ENCODE measurements at places on chromosomes 12 and 14.

DNA sequence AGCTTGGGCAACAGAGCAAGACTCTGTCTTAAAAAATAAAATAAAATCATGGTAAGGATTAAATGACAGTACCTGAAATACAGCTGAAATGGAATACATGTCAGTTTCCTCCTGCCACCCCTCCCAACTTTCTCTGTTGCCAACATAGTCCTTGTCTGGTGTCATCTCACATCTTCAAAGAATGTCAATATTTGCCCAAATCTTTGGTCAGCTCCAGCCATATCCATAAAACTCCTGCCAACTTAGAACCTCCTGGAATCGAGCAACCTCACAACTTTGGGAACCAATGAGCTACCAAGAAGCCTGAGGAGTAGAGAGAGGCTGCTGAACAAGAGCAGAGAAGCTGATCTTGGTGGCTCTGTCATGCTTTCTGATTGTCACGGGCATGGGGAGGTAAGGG is 10.8 kb upstream of the LRRC10 start:
- no peak for DNase-seq

DNA sequence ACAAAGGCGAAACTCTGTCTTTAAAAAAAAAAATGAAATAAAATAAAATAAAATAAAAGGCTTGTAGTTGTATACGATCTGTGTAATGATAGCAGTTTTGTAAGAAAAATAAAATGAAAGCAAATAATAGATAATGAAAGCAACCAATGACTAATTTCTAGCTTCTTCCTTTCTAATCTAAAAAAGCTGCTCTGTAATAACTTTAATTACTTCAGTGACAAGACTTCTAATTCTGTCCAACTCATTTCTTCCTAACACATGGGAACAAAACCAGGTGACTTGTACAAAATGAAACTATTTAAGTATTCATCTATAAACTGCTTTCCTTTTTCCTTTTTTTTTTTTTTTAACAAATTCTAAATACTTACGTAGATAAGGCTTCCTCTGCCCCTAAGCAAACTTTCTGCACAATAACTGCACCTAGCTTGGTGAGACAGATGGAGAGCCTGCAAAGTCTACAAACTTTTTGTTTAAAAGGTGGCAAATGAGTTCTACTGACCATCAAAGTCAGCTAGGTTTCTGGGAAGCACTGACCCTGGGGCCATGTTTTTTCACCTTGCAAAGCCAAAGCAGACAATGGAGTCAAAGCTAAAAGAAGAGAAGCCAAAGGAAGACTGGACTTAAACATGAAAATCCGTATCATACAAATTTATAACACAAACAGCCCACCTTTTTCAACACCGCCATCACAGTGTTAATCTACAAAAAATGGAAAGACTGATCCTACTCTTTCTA is 28.2 kb downstream of the DENND5B start:
- DNase-seq = no peak

DNA sequence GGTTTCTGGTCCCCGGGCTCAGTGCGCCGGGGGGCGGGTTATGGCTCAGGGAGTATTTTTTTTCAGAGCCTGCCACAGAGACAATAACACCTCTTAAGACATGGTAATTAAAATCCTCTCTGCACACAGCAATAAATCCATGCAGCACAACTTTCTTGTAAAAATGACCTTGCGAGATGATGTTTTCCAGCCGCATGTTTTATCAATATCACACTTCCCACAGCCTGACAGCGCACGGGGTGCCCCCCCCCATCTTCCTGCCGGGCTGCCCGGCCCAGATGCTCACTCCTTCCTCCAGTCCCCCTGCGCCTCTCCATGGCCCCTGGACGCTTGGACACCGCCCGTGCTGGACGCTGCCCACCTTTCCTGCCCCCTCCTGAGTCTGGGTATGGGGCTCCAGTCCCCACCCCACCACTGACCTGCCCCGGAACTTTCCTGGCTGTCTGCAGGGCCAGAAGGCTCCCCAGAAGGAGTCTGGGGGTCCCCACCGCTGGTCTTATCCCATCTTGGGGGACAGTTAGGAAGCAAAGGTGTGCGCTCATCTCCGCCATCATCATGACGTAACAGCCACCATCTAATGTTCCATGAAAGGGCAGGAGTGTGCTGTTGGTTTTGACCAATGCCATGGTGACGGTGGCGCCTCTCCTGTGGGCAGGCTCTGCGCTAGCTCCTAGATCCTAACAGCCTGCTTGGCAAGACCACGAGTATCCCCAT is 182.9 kb downstream of the KIF26A start:
- DNase-seq = no peak

DNA sequence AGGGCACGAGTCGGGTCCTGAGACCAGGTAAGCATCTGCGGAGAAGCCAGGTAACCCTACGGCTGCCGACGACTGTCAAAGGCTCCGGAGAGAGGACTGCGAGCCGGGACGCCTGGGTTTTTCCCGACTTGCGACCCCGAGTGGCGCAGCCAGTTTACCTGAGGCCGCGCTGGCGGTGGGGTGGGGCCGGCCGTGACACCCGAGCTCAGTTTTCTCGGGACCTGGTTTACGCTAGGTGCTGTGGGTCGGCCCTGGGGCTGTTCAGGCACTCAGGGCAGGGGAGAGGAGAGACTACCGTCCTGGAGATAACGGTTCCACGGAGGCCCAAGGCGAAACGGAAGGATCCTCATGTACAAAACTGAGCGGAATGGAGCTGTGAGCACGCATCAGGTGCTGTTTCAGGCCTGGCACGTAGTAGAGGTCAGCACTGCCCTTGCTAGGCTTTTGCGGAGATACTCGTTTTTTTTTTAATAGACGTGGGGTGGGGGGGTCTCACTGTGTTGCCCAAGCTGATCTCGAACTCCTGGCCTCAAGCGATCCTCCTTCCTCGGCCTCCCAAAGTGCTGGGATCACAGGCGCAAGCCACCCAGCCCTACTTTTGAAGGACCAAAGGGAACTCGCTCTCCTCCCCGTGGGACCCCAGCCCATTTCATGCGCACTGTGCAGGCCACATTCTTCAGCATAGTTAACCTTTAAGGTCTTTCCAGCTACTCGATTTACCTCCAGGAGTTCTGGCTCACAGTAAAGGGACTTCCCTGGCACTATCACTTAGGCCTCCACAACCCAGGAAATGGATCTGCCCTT is 471 bp downstream of the MTRFR start:
- DNase-seq = no peak

DNA sequence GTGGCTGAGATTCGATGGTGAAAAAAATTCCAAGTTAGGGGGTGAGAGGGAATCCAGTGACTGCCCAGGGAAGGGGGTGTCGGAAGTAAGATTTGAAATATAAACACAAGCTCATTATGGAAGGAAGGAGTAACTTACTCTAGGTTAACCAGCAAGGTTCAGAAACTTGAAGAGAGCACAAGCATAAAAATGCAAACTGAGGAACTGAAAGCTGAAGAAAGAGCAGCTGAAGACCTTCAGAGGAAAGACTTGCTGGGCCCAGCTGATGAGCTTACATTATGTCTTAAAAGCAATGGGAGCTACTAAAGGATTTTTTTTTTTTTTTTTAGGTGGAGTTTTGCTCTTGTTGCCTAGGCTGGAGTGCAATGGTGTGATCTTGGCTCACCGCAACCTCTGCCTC is 189.7 kb upstream of the GRIN2B start:
- no peak for DNase-seq

DNA sequence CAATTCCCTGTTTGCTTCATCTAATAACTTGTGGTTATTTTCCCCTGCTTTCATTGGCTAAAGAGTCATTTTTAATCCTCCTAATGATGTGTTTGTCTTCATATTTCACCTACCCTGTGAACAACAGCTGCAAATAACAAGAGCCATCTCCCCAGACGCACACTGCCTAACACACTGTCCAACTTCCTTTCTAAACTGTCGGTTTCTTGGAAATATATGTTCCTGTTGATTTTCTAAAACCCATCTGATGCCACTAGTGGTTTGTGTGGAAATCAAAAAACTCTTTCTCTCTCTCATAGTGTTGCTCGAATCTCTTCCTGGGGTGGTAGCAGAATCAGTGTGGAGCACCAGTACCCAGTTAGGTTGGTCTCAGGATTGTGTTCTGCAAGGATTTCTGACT is 226.9 kb downstream of the EPS8 start:
- peak; percentile 36 for DNase-seq

DNA sequence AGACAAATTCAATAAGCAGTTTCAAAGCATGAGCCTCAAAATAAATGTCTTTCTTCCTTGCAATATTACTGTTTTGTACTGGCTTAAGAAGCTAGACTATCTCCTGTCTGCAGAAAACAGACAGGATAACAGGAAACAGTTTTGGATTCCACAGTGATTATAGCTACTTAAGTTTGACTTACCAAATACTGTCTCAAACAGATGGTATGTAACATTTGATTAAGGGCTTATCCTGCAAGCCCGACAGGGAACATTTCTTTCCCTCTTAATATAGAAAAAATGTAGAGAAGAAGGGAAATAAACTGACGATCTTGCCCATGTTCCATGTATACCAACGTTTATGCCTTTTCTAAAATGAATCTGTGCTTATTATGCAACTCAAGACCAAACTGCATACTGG is 179.9 kb upstream of the EEA1 start:
- DNase-seq = no peak

DNA sequence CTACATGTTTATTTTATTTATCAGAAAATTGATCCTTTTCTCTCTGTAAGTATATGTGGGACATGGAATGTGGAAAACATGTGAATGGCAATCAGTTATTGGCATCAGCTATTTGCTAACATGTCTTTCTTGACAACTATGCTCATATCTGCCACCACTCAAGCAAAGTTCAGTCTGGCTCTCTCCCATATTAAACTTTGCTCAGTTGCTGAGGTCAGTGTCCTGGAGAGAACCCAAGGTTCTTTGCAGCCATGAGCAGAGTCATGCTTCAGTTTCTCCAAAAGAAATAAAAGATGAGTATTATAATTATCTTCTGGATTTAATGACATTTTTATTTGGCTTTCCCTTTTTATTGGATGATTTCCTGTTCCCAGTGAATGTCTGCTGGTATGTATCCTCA is 42.6 kb downstream of the A2M start:
- no peak for DNase-seq

- DNase-seq = no peak
Measured at GRCh38 chr14:86892152-86892956, 1100.6 kb downstream of the GALC start.

DNA sequence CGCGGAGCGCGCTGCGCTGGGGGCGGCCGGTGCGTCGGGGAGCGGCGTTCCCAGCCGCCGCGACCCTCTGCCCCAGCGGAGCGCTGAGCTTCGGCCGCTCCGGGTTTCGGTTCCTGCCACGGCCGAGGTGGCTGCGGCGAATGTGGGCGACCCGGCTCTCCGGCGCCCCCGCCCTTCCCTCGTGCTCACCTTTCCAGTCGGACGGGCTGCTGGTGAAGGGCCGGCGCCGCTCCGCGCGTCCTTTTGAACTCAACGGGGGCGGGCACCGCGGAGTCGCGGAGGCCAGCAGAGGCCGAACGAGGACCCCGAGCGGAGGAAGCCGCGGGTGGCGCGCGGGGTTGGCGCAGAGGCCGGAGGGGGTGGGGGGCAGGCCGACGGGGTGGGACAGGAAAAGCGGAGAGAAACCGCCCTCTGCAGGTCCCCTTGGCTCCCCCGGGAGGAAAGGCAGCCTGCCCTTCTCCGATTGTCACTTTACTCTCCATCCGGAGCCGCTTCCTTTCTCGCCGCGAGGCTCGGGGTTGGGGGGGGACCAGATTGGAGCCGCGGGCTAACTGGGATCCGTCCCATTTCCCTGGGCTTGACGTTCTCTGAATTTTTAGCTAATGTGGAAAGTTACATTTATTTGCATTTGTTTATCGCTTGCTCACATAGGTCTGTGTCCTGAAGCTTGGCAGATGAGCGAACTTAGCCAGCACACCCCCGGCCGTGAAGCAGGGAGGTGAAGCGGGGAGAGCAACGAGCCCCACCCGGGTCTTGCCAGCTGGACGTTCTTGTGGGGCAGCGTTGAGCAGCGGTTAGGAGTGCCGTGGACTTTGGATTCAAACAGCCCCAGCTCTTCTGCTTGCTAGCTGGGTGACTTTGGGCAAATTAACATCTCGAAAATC is at the start of gene SMAGP:
TSS of gene SMAGP (minus strand) at position 349 of the 884 bp plus-strand sequence. CDS start 1,137 bp downstream, outside the sequence.
- peak; percentile 30 for DNase-seq

GRCh38 chr14:81728447-81728846 is 194.8 kb upstream of the SEL1L start:
- no peak for DNase-seq

- DNase-seq = no peak
Measured at GRCh38 chr14:104788161-104788818, 7.3 kb downstream of the AKT1 start.

- DNase-seq = no peak
Measured at GRCh38 chr14:73712071-73712506, 2.1 kb downstream of the PNMA1 start.

DNA sequence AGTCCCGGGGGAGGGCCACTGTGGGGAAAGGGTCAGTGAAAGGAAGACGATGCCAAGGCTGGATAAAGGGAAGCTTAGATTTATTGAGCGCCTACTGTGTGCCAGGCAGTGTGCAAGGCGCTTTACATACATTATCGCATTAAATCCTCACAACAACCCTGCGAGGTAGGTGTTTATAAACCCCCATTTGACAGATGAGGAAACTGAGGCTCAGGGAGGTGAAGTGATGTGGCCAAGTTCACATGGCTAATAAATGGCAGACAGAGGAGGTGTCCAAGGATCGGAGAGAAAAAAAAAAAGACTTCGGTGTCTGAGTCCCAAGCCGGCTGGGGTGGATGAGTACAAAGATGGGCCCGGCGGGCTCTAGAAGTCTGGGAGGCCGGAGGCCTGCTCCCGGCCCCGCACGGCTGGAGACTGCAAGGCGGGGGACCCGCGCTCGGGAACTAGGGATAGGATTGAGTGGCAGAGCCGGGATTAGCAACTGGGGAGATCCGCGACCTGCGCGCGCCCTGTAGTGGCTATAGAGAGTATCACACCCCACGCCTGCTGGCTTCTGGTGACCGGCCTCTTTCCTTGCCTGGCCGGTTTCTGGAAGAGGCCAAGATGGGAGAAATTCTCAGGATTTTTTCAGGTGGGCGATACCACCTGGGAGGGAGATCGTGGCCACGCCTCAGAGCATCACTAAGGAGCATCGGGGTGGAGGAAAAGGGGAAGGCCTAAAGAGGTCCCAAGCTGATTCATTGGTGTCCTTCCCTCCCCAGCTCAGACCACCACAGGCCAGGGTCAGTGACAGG is 3.9 kb downstream of the DDN start:
- peak; percentile 73 for DNase-seq

DNA sequence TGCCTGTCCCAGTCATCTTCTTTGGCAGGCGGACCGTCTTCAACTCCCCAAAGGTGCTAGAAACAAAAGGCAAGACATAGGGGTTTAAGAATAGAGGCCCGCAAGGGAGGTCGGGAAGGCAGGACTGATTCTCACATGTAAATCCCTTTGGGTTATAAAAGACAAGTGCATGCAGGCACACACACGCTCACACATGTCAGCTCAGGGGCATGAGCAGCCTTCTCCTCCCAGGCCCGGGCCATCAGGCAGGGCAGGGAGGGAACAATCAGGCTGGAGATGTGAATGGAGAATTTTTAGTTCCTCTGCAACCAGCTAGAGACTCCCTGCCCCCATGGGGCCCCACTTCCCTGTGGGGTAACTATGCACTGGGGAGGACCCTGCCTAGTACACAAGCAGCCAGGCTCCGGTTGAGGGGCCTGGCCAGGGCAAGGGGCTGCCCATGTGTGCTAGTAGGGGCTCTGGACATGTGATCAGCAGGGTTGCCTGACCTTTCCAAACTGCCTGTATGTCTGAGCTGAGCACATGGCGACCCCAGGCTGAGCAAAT is 107.2 kb downstream of the RBM19 start:
- no peak for DNase-seq
